ENCODE measurements at places on chromosomes 13 and 19. TPM values are rescaled to one million over a fixed set of nuclear protein-coding genes. Genes with fewer than 3 reads are reported as not detected.

- H3K36me3 ChIP-seq: no peaks in the 10 kb centered on the region
- peaks cover 6% of the 10 kb centered on the region for H3K4me1 ChIP-seq
- no peak overlapping the region for H3K27ac ChIP-seq
- peaks cover 53% of the 10 kb centered on the region for H3K27me3 ChIP-seq
Measured at GRCh38 chr13:101417043-101417406, 717 bp upstream of the NALCN start.

DNA sequence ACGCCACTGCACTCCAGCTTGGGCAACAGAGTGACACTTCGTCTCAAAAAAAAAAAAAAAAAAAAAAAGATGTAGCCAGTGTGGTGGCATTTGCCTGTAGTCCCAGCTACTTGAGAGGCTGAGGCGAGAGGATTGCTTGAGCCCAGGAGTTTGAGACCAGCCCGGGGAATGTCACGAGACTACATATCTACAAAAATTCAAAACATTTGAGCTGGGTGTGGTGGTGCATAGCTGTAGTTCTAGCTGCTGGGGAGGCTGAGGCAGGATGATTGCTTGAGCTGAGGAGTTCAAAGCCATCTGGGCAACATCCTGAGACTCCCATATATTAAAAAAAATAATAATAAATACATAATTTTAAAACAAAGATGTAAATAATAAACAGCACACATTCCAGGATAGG is 46.6 kb downstream of the SMARCA4 start:
- H3K4me1 ChIP-seq: no peaks in the 10 kb centered on the region
- H3K4me3 ChIP-seq: no peak overlapping the region
- no peak for DNase-seq
- no peak overlapping the region for H3K27ac ChIP-seq
- no peaks in the 10 kb centered on the region for H3K27me3 ChIP-seq

GRCh38 chr19:38224014-38224862 is at the start of gene DPF1:
Gene DPF1 (minus strand): TSS chr19:38224222. CDS start chr19:38224142, 80 bp downstream.
- peak; percentile 67 for DNase-seq
- H3K4me3 ChIP-seq: peak within 1 kb of the TSS; percentile 22
- no peaks in the 10 kb centered on the region for H3K36me3 ChIP-seq
- peaks cover 6% of the 10 kb centered on the region for H3K4me1 ChIP-seq
- no peak within 1 kb of the TSS for H3K27ac ChIP-seq

DNA sequence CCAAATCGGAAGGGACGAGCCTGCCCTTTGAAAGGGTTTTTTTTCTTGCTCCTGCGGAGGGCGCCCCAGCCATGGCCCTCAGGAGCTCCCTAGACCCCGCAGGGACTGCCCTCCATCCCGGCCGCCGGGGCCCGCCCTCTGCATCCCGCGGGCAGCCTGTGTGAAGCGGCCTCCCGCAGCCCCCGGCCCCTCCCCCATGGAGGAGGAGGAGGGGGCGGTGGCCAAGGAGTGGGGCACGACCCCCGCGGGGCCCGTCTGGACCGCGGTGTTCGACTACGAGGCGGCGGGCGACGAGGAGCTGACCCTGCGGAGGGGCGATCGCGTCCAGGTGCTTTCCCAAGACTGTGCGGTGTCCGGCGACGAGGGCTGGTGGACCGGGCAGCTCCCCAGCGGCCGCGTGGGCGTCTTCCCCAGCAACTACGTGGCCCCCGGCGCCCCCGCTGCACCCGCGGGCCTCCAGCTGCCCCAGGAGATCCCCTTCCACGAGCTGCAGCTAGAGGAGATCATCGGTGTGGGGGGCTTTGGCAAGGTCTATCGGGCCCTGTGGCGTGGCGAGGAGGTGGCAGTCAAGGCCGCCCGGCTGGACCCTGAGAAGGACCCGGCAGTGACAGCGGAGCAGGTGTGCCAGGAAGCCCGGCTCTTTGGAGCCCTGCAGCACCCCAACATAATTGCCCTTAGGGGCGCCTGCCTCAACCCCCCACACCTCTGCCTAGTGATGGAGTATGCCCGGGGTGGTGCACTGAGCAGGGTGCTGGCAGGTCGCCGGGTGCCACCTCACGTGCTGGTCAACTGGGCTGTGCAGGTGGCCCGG is 815 bp downstream of the MAP3K10 start:
- peak overlapping the region; percentile 92 for H3K4me3 ChIP-seq
- peaks cover 16% of the 10 kb centered on the region for H3K4me1 ChIP-seq
- no peaks in the 10 kb centered on the region for H3K36me3 ChIP-seq

GRCh38 chr13:96900986-96901385 is 93.3 kb downstream of the OXGR1 start:
- H3K27me3 ChIP-seq: no peaks in the 10 kb centered on the region
- no peak overlapping the region for H3K27ac ChIP-seq
- H3K4me1 ChIP-seq: no peaks in the 10 kb centered on the region
- no peak for DNase-seq

DNA sequence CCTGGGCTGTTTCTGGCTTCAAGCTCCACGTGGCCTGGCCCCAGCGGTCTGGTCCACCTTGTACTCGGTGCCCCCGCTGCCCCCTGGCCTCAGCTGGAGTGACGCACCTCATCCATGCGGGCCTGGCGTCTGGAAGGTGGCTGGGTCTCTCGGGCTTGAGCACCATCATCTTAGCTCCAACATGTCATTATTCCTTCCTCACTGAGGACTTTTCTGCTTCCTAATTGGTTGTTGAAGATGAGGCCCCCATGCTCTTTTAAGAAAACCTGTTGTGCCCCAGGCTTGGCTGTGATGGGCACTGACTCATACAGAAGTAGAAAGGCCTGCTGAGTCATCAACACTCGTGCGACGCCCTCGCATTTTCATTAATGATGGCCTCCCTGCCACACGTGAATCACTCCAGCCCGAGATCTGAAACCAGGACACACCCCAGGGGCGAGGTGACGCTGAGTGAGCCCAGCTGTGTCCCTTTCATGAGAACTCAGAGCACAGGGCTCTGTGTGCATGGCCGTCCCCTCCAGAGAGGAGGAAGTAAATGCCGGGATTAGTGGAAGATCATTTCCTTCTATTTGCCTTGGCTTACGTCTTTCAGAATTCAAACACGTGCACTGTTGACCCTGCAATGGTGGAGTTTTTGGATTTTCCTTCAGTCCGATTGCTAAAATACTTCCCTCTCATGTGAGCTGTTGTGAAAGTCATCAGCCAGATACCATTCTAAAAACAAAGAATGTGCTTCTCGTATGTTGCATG is 14.0 kb upstream of the GJA3 start:
- H3K36me3 ChIP-seq: no peaks in the 10 kb centered on the region
- H3K27ac ChIP-seq: peak overlapping the region; percentile 22
- DNase-seq: peak; percentile 94
- H3K4me1 ChIP-seq: peaks cover 13% of the 10 kb centered on the region
- no peaks in the 10 kb centered on the region for H3K27me3 ChIP-seq
- no peak overlapping the region for H3K4me3 ChIP-seq

DNA sequence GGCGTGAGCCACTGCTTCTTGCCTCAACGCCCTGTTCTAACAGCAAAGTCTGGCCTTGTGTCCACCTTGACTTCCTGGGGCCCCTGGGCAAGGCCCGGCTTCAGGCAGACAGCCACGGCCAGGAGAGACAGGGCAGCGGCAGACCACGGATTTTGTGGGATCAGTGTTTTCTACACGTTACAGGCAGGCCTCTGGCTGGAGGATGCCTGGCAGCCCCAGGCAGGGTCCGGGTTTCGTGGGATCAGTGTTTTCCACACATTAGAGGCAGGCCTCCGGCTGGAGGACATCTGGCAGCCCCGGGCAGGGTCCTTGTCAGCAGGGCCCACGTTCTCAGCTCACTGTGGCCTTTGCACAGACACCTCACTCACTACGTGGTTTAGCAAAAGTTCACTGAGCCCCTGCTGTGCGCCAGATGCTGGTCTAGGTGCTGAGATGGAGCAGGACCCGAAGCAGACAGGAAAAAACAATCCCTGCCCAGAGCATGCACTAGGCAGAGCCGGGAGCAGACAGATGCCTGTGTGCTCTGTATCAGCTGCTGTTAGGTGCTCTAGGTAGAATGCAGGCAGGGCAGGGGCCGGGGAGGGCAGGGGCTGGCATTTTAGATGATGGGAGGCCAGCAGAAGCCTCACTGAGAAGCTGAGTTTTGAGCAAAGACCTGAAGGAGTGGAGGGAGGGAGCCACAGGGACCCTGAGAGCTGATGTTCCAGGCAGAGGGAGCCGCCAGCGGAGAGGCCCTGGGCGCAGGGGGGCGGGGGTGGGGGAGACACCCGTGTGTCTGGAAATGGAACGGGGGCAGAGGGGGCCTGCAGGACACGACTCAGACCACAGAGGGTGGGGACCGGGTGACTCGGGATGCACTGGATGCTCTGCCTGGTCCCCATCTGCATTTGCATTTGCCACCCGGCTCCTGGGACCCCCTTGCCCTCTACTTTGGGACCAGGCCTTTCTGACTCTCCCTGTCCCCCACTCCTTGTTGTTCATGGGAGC is 25.0 kb upstream of the NCCRP1 start:
- no peak overlapping the region for H3K4me3 ChIP-seq
- H3K27me3 ChIP-seq: no peaks in the 10 kb centered on the region
- H3K36me3 ChIP-seq: no peaks in the 10 kb centered on the region
- DNase-seq: no peak
- H3K4me1 ChIP-seq: no peaks in the 10 kb centered on the region
- no peak overlapping the region for H3K27ac ChIP-seq

- H3K4me1 ChIP-seq: peaks cover 97% of the 10 kb centered on the region
- H3K27me3 ChIP-seq: no peaks in the 10 kb centered on the region
- no peaks in the 10 kb centered on the region for H3K36me3 ChIP-seq
- no peak overlapping the region for H3K4me3 ChIP-seq
- no peak overlapping the region for H3K27ac ChIP-seq
Measured at GRCh38 chr19:15300533-15301197, 31.7 kb downstream of the BRD4 start.

The RXFP2 gene
- not detected for total RNA-seq

The RFXAP gene
- total RNA-seq: 3.6 TPM

The CLEC17A gene
- total RNA-seq: 0.16 TPM

The ZNF573 gene
- total RNA-seq: 15.3 TPM

The CCDC122 gene
- total RNA-seq: 10.6 TPM
